NCI-H2029 treated with DMSO at 0.1 percent for 48 hours (cell line): ENCODE measurements at places on chromosomes 5 and 9.

DNA sequence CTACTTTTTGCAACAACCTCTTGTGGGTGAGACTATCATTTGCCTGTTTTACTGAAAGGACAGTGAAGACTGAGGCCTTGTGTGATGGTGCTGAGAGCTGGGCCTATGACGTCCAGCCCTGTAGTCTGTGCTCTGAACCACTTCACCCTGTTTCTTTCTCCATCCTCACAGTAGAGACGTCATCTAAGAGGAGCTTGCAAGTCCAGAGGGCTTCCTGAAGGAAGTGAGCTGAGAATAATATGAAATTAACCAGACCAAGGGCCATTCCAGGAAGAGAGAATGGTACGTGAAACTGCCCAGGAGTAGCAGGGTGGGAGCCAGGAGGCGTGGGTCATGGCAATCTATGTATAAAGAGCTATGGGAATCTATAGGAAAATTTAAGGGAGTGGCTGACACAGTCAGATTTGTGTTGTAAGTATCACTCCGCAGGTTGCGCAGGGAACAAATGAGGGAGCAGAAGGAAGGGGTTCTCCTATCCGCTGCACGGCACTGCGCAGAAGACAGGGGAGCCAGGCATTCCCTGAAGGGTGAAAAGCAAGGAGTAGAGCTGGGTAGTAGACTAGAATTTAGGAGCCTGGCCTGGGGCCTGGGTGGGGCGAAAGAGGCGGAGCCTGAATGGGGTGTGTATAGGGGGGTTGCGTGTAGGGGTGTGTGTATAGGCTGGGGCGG lies 596 bp upstream of the FGFR4 start:
- no peak for DNase-seq

DNA sequence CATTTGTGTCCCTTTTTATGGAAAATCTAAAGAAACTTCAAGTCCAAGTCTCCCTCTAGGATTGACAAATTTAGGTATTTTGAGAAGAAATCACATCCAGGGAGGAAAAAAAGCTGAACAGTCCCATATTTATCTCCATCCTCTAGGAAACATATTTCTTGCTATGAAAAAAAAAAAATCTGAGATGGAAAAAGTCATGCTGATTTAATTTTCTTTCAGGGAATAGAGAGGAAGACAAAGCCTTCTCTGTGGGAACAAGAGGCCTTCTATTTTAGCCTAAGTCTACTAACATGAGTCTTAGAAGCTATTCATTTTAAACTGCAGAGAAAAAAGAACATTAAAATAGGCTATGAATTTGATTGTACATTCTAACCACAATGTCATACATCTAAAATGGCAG lies 63.1 kb upstream of the CDK5RAP2 start:
- DNase-seq: no peak

- no peak for DNase-seq
Observed at GRCh38 chr9:77420641-77421040, 227.5 kb downstream of the GNA14 start.

DNA sequence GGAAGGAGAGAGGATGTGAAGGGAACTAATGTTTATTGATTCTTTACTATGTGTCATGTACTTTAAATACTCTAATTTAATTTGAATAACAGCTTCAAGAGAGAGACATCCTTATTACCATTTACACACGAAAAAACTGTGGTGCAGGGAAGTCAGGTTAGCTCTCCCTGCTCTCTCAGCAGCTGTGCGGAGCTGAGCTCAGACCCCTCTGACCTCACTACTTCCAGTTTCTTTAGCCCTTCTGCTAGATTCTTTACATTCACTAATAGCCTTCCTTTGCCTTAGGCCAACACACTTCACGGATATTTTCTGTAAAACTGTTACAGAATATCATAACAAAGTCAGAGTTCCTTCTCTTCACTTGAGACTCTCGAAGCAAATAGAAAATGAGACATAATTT lies 131.3 kb upstream of the ARRDC3 start:
- no peak for DNase-seq
